Right renal pelvis (tissue), 4 donors: ENCODE measurements at places on chromosomes 4 and X. TPM values are rescaled to one million over a fixed set of nuclear protein-coding genes. Genes with fewer than 3 reads are reported as not detected.

DNA sequence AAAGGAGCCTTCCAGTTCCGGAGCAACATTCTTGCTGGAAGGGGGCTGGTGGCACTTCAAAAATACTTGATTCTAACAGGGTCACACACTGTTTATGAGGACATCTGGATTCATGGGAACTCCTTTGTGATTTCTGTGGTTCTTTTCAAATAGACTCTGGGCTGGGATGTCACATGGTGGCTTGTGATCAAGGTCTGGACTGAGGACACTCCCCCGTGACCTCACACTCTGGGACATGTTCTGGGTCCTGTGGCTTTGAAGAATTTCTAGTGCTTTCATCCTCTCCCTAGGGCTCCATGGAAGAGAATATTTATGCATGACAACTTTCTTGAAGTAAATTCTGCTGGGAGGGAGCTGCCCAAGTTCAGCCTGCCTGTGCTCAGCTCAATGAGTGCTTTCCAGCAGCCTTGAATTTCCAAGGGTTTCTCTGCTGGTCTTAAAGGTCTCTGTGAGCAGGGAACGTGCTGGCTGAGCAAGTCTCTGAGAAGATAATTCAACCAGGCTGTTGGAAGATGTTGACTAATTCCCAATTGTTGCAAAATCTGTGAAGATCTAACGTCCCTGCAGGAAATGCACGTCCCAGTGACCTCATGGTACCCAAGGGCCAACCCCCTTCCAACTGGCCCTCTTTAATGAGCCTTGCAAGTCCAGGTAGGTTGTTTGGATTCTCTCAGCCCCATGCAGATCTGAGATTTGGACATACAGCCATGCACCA is 36.3 kb downstream of the GPR143 start:
- no peak for DNase-seq

TMEM31 gene
- 1.4 TPM for polyA plus RNA-seq

ADH1C gene
- 120 TPM for polyA plus RNA-seq

DNA sequence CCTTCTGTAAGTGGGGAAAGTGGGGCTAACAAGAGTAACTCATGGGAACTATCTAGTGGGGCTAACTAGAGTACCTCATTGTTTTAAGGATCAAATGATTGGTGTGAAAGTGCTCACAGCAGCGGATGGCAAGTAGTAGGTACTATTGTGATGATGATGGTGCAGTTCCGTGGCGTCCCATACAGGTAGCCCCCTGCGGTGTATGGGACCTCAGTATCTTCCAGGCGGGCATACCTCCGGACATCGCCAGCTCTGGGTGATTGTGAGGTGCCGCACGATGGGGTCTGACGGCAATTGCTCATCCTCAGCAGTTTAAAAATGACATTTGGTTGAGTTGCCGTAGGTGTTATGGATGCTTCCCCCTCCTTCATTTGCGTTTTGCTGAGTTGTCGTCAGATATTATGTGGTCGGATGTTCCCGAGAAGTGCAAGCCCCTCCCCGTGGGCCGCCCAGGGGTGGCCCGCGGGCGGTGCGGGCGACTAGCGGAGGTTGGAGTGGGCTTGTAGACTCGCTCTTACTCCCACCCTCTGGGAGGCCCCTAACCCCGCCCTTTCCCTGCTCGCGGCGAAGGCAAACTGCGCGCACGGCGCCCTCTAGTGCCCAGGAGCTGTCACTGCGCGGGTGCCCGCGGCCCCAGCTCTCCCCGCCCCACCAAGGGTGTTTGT is 18.3 kb upstream of the GPR101 start:
- peak; percentile 28 for DNase-seq

DNA sequence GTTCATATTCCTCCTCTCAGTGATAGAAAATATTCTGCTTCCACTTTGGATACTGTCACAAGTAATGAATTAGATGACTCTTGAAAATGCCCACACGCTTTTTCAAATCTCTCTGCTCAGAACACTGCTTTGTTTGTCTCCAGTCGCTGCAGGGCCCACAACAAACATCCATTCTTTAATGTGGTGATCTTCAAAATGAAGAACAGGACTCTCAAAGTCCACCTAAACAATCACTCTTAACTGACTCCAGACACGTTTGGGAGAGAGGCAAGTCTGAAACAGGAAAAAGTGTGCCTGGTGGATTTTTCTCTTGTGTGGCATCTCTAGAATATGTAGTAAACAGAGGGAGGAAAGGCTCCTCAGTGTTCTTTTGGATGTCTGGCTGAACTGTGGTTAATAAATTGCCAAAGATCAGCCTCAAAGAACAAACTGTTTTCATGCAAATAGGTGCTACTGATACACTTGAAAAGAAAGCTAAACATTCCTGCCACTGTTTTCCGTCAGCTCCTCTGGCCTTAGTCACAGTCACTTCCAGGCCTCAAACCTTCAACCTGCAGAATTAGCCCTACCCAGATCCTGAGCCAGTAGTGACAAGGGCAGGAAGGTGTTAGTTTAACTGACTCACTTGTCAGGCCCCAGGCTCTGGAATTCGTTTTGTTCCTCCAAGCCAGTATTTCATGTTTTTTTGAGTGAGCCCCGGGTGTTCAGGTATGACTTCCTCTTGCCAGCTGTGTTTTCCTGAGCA is 259.6 kb upstream of the GPC4 start:
- DNase-seq: no peak

DNA sequence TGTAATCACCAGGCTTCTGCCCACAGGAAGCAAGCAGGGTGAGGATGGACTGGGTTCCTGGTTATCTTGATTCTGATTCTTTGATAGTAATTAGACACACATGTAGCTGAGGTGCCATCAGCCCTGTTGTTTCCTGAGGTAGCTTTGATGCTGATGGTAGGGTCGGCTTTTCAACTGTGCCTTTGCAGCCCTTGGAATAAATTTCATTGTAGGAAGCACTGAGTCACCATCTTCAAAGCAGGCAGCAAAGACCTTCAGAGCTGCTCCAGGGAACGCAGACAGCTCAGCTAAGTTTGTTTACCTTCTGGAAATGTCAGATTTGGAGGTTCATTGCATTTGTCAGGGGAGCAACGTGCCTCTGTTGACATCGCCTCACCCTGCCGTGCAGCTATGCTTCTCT is 135.4 kb downstream of the ASMT start:
- DNase-seq: no peak

DNA sequence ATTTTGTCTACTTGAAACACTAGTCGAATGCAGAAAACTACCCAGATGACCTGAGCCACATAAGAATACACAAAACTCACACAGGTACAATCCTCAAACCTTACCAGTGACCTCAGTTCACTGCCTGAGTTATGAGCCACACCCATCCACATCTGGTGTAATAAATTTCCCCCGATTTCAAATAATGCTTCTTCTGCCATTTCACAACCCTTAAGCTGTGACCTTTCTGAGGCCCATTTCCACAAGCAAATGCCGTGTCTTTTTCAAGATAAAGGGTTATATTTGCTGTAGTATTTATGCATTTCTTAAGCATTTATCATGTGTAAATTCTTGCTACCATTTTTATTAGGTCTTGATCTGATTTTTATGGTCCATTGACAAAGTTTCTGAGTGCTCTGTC is 1.8 kb upstream of the ARHGEF38 start:
- no peak for DNase-seq

SSX4 gene
- not detected for polyA plus RNA-seq

MAGEA9B gene
- not detected for polyA plus RNA-seq

GRCh38 chrX:96183843-96184242 is 500.8 kb upstream of the DIAPH2 start:
- no peak for DNase-seq

GRCh38 chr4:61795998-61796397 is 595.9 kb downstream of the ADGRL3 start:
- no peak for DNase-seq

GRCh38 chr4:147644471-147644870 is 27.3 kb downstream of the TMEM184C start:
- no peak for DNase-seq

DNA sequence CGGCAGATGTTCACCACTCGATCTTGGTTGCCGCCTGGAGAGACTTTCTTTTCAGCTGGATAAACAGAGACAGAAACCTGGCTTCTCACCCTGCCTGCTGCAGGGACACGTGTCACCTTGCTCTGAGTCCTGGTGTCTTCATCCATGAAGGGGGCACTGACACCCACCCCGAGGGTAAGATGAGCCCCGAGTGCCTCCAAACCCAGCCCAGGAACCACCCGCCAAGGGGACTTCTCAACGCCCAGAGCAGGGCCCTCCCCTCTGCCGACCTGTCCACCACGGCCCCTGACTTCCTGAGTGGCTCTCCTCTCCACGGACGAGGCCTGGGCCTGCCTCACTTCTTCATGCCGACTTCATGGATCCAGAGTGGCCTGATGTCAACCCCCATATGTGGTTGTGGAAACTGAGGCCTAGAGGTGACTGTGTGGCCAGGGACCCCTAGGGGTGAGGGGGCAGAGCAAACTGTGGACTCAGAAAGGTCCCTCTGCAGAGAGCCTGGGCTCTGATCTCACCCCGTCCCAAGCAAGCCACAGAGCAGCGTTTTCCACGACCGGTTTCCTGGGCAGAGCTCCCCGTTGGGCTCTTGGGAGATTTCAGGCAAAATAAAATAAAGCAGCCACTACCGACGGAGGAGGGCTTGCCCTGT is 5.1 kb downstream of the ADRA2C start:
- no peak for DNase-seq

DNA sequence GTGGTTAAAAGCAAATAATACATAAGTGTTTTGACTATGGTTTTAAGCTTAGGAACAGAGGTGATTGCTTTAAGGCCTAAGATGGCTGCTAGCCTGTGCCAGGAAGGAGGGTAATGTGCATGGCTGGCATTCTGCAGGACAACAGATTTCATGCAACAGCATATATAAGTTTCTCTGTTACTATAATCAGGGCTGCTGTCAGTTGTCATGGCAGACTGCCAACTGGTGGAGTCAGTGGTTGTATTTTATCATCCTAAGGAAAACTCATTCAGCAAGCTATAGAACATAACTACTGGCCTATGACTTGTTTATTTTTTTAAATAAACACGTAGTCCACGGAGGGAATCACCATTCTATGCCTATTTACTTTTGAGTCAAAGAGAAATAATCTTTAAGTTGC is 77.7 kb upstream of the DCAF8L1 start:
- peak; percentile 1 for DNase-seq

- DNase-seq: no peak
Measured at GRCh38 chrX:77564823-77565222, 117.6 kb downstream of the FGF16 start.

- DNase-seq: no peak
Measured at GRCh38 chr4:153458969-153459368, 7.2 kb upstream of the TMEM131L start.

DNA sequence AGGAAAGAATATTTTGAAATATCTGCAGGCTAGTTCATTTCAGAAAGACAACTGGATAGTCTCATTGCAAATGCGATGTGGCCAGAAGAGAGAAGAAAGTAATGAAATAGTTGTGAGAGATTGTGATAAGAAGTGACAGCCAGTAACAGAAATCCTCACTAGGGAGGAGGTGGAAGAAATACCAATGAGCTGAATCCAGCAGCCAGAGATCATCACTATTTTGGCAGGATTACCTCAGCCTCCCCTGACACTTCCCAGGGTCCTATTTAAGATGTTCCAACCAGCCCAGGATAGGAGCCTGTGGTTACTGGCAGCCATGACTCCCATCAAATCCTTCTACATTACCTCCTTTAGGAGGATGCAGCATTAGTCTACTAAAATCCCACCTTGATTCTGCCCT is 76.7 kb upstream of the ARHGAP24 start:
- DNase-seq: no peak

GRCh38 chr4:108730579-108730978 is 32.3 kb downstream of the ETNPPL start:
- DNase-seq: no peak

ADH7 gene
- polyA plus RNA-seq: not detected

MAPK10 gene
- 66.0 TPM for polyA plus RNA-seq

MAGEB10 gene
- not detected for polyA plus RNA-seq

DNA sequence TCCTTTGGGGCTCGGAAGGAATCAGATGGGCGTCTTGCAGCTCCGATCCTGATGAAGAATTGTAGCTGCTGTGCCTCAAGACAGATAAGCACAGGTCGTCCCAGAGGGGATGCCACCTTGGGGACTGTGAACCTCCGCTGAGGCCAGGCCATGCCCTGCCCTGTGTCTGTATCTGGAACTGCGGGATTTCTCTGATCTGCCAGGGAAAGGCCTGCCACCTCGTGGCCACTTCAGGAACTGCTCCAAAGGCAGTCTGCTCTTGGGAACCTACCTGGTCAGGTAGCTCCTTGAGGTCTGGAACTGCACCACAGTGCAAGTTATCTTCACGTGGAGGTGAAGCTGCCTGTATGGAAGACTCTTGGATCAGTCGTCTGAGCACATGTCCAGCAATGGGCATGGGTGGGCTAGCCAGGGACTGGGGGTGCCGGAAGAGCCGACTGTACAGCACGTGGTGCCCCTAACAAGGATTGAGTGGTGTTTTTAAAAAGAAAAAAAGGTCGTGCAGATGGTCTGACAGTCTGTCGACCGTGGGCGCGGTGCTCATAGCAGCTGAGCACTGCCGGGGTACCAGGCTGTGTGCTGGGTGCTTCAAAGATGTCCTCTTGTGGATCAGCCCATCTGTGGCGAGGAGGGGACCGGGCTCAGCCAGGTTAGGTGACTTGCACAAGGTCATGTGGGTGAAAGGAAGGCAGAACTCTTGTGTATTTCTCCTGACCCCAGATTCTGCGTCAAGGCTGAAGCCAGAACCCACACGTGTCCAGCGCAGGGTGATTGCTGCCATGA is 3.1 kb upstream of the GRPEL1 start:
- peak; percentile 73 for DNase-seq

DNA sequence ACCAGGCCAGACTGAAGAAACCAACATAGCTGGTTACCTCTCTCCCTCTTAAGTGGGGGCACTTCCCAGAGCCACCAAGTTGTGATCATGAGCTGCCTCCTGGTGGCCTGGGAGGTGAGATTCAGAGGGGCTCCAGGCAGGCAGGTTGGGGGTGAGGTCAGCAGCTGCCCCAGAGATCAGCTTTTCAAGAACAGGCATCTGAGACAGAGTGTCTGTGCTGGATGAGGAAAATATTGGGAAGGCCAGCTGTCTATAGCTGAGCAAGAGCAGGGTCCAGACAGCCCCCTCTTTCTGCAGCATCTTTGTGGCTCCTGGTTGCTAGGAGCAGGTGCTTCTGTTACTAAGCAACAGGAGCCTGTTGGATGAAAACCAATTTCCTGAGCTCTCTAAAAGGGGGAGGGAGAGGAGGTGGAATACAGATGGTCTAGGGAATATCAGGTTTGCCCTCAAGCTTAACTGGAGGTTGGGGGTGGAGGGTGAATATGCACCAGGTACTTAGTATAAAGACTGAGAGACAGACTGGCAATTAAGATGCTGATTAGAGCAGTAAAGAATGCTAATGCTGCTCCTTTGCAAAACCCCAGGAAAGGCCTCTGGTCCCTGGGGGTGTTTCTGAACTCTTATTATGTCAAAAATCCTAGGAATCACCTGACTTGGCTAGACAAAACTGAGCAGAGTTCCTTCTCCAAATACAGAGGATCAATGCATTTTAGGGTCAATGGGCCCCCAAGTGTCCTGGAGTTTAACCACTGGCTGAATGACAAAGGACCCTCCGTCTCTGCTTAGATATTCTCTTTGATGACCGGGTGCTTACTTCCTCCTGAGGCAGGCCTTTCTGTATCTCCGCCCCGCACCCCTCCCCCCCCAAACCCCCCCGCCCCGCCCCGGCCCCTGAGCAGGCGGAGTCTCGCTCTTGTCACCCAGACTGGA is 21.4 kb downstream of the ZCCHC13 start:
- no peak for DNase-seq

SSX2B gene
- not detected for polyA plus RNA-seq
